CD4-positive, alpha-beta memory T cell (primary cell): ENCODE measurements at places on chromosomes 13 and 19.
A peak's percentile ranks its signal among the peaks of the same experiment; 100 is the strongest.

GRCh38 chr13:23643338-23644125 lies 73.3 kb downstream of the TNFRSF19 start:
- no peak overlapping the region for H3K4me3 ChIP-seq
- no peaks in the 10 kb centered on the region for H3K4me1 ChIP-seq
- no peak overlapping the region for H3K27ac ChIP-seq
- DNase-seq = no peak

- DNase-seq = no peak
- H3K4me1 ChIP-seq = no peaks in the 10 kb centered on the region
- peaks cover 3% of the 10 kb centered on the region for H3K27me3 ChIP-seq
- no peaks in the 10 kb centered on the region for H3K36me3 ChIP-seq
- no peak overlapping the region for H3K27ac ChIP-seq
These were observed 46.2 kb downstream of the ZNF557 start for GRCh38 chr19:7115721-7116120.

GRCh38 chr19:41901707-41902360 lies 18.9 kb downstream of the ARHGEF1 start:
- H3K4me1 ChIP-seq = peaks cover 33% of the 10 kb centered on the region

DNA sequence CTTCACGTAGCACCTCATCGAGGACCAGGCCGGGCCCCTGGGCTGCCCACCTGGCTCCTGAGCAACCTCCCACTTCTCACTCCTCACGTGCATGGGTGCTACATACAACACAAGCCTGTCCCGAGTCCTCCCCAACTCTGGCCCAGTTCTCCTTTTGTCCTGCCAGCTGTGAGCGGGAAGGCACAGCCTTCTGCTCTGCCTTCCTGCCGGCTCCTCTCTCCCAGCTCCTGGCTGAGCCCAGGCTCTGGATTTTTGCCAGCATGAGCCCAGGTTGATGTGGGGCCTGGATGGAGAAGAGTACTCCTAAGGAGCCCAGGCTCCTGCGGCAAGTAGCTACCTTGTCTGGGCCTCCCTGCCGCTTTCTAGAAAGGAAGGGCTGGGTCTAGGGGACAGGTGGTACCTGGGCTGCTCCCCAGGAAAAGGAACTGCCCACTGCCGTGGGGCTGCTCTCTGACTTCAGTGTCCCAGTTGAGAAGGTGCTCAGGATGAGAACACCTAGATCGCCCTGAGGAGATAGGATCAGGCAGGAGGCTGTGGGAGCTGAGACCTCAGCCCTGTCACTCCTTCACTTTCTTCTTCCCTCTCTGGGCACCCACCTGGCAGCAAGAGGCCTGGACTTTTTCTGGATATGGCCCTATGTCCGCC lies 23.6 kb downstream of the LYL1 start:
- no peak for DNase-seq
- H3K4me1 ChIP-seq = peaks cover 8% of the 10 kb centered on the region
- no peaks in the 10 kb centered on the region for H3K36me3 ChIP-seq
- no peak overlapping the region for H3K4me3 ChIP-seq
- no peaks in the 10 kb centered on the region for H3K27me3 ChIP-seq
- H3K27ac ChIP-seq = no peak overlapping the region

GRCh38 chr19:12891553-12892021 lies 627 bp downstream of the GCDH start:
- no peak for DNase-seq
- H3K36me3 ChIP-seq = peaks cover 9% of the 10 kb centered on the region
- H3K4me3 ChIP-seq = peak overlapping the region; percentile 84
- peak overlapping the region; percentile 69 for H3K27ac ChIP-seq
- H3K4me1 ChIP-seq = peaks cover 19% of the 10 kb centered on the region

DNA sequence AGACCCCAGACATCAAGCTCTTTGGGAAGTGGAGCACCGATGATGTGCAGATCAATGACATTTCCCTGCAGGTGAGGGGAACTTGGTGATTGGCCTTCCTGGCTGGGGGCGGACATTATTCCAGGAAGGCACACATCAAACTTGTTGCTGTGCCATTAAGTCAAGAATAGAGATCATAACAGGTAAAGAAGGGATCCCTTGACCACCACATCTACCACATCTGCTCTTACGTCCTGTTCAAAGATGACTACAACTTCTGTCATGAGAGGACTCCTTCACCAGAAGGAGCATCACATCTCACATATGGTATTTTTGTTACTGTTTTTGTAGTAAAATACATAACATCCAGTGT lies 1.1 kb downstream of the RPS5 start:
- no peaks in the 10 kb centered on the region for H3K27me3 ChIP-seq
- peak overlapping the region; percentile 44 for H3K4me3 ChIP-seq
- H3K36me3 ChIP-seq = peaks cover 30% of the 10 kb centered on the region
- DNase-seq = no peak
- peaks cover 34% of the 10 kb centered on the region for H3K4me1 ChIP-seq
- peak overlapping the region; percentile 89 for H3K27ac ChIP-seq

- no peak overlapping the region for H3K4me3 ChIP-seq
- H3K27me3 ChIP-seq = no peaks in the 10 kb centered on the region
- peaks cover 5% of the 10 kb centered on the region for H3K4me1 ChIP-seq
- no peak for DNase-seq
- H3K27ac ChIP-seq = no peak overlapping the region
These were observed 13.2 kb downstream of the AP3D1 start for GRCh38 chr19:2138061-2138728.

DNA sequence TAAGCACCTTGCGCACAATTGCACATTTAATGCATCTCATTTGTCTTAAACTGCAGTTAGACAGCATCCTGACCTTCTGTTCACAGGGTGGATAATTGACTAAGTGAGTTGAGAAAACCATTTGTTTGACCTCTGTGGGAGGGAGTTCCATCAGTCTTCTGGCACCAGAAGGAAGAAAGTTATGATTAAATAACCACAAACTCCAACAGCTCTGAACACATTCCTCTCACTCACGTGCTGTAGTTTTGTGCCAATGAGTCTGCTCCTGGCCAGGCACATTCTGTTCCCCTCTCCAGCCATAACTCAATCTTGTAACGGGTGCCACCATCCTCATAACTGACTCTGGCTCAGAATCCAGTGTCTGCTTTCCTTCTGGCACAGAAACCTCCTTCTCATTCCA lies 817.2 kb downstream of the SLITRK1 start:
- H3K4me1 ChIP-seq = no peaks in the 10 kb centered on the region
- no peak overlapping the region for H3K27ac ChIP-seq
- H3K36me3 ChIP-seq = no peaks in the 10 kb centered on the region
- H3K4me3 ChIP-seq = no peak overlapping the region
- DNase-seq = no peak

- H3K36me3 ChIP-seq = no peaks in the 10 kb centered on the region
- H3K4me1 ChIP-seq = peaks cover 66% of the 10 kb centered on the region
- H3K27ac ChIP-seq = peak overlapping the region; percentile 96
- peak overlapping the region; percentile 82 for H3K4me3 ChIP-seq
- DNase-seq = no peak
- no peaks in the 10 kb centered on the region for H3K27me3 ChIP-seq
These were observed 687 bp downstream of the ILF3 start for GRCh38 chr19:10654610-10655456.

GRCh38 chr19:22144394-22144793 lies 52.4 kb downstream of the ZNF676 start:
- DNase-seq = no peak
- no peak overlapping the region for H3K27ac ChIP-seq
- no peaks in the 10 kb centered on the region for H3K27me3 ChIP-seq
- H3K4me1 ChIP-seq = no peaks in the 10 kb centered on the region
- no peaks in the 10 kb centered on the region for H3K36me3 ChIP-seq

DNA sequence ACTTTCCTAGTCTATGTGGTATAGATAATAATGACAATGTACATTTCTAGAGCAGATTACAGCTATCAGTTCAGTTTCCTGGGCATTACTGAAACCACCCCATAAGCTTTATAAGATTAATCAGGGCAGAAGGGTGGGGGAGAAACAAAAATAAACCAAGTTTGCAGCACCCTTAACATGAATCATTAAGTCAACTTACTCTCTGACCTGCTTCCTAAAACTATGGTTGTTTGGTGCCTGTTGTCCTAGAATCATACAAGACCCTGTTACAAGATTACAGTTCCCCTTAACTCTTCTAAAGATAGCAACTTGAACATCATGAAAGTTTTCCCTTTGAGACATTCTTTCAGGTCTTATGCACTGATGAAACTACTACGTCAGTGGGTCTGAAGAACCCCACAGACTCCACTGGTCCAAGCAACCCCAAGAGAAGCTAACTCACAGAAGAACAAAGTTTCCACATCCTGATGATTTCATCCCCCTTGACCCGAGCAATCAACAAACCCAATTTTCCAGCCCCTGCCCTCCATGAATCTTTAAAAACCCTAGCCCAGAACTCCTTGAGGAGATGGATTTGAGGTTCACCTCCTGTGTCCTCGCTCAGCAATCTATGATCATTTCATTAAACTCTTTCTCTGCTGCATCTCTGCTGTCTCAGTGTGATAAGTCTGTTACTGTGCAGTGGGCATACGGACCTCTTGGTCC lies 336.5 kb downstream of the FOXO1 start:
- no peak overlapping the region for H3K27ac ChIP-seq
- no peak overlapping the region for H3K4me3 ChIP-seq
- peaks cover 24% of the 10 kb centered on the region for H3K4me1 ChIP-seq
- no peaks in the 10 kb centered on the region for H3K27me3 ChIP-seq
- no peaks in the 10 kb centered on the region for H3K36me3 ChIP-seq

- peaks cover 13% of the 10 kb centered on the region for H3K4me1 ChIP-seq
- no peak for DNase-seq
- H3K4me3 ChIP-seq = no peak overlapping the region
- H3K27me3 ChIP-seq = no peaks in the 10 kb centered on the region
- H3K36me3 ChIP-seq = peaks cover 16% of the 10 kb centered on the region
- H3K27ac ChIP-seq = no peak overlapping the region
These were observed 12.1 kb downstream of the IQCN start for GRCh38 chr19:18262144-18262543.
